ENCODE measurements at places on chromosomes 6 and 20. TPM values are rescaled to one million over a fixed set of nuclear protein-coding genes. Genes with fewer than 3 reads are reported as not detected.

The ECT2L gene
- total RNA-seq, result not detected

The C2 gene
- 2.4 TPM for total RNA-seq

The POU5F1 gene
- not detected for total RNA-seq

The LINC00237 gene
- not detected for total RNA-seq

The ESR1 gene
- 2.4 TPM for total RNA-seq
